ENCODE measurements at places on chromosomes 12 and 14.

GRCh38 chr12:105156260-105156659 is 48.7 kb downstream of the WASHC4 start:
- DNase-seq, result no peak

DNA sequence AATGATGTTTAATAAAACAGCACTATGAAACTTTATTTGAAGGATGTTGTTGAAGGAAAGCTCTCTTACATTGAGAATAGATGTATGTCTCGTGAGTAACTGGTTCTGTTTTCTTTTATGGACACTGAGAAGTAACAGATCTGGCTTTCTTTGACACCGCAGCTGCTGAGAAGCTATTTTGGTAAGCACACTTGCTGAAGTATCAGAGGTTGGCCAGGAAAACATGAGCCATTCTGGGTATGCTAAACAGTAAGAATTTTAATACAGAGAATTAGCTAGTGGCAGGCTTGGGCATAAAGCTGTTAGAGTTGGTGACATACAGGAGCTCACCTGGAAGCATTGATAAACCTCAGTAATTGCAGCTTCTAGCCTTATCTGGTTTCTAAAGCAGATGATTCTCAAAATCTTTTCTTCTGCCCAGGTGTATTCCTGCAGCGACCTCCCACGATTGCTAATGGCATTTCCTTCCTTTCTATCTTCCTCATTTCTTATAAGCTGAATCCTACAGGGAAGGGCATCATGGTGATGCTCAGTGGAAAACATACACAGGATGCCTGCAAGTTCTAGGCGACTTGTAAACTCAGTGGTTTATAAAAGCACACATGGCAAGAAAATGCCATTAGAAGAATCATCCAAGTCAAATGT is 291.6 kb upstream of the SLC16A7 start:
- DNase-seq, result no peak

DNA sequence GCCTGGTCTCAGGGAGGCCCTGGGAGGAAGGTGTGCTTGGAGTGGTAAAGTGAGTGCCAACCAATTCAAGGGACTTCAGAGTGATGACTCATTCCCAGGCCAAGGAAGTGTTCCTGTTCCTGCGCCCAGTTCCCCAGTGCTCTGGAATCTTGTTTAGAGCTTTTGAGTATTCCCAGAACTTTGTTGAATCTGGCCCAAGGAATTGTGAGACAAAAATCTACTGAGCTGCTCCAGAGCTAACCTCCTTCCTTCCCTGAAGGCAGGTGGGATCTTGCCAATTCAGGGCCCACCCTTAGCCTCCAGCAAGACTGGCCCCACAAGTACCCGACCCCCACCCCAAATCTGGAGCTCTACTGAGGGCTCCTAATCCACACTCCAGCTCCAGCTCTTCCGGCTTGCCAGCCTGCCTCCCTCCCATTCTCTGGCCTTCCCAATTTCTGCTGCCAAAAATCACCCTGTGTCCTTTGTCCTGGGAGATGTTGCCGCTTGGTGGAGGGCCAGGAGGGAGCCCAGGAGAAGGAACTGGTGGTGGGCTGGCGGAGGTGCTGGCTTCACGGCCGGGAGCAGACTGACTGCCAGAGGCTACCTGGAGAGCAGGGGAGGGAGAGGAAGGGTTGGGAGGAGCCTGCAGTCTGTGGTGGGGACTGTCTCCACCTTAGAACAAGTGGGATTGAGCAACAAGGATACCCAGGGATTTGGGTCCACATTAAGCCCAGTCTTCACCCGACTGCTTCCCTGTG is 2.0 kb upstream of the ATN1 start:
- DNase-seq, result peak; percentile 93

- no peak for DNase-seq
Observed at GRCh38 chr12:50728841-50729240, 35.1 kb upstream of the ATF1 start.

DNA sequence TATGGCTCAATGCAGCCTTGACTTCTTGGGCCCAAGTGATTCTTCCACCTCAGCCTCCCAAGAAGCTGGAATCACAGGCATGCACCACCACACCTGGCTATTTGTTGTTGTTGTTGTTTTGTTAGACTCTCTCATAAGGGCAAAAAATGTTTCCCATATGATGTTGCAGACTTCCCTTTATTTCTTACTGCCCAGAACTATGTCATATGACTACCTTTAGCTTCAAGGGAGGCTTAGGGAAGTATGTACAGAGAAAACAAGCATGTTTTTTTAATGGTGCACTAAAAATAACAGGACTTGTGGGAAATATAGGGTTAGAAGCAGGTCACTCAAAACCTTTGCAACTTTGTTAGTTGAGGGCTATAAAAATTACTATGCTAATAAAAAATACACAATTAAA is 4.3 kb upstream of the GPR19 start:
- DNase-seq, result no peak

- peak; percentile 73 for DNase-seq
Observed at GRCh38 chr12:129351481-129351880, 498.2 kb downstream of the GLT1D1 start.

DNA sequence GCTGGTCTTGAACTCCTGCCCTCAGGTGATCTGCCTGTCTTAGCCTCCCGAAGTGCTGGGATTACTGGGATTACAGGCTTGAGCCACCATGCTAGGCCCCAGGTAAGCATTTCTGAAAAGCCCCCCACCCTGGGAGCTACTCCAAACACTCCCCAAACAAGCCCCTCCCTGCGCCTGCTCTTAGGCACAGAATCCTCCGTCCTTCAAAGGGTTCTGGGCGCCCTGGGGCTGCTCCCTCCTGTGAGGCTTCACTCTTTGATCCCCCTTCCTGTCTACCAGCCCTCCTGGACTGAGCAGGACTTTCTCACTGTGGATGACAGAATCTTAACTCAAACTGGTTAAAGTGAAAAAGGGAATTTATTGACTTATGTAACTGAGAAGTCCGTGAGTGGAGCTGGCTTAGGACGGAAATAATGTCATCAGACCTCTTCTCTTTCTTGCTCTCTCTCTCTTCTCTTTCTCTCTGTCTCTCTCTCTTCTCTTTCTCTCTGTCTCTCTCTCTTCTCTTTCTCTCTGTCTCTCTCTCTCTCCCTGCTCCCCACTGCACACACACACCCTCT is 66.9 kb upstream of the CLMN start:
- no peak for DNase-seq

DNA sequence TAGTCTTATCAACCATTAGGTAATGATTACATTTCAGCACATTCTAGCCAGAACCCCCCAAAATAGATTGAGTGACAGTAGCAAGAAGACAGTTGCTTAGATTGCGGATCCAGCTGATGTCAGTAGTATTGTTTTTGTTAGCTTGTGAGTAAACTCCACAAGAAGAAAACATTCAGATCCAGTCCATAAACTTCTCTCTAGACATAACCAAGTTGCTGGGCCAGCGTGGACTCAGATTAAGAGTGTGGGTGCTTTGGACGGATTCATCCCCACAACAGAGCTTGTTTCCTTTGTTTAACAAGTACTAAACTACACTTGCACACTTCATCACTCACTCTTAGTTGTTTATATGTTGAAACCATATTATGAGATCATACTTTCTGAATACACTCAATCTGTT is 293.4 kb downstream of the NPAS3 start:
- DNase-seq, result no peak

DNA sequence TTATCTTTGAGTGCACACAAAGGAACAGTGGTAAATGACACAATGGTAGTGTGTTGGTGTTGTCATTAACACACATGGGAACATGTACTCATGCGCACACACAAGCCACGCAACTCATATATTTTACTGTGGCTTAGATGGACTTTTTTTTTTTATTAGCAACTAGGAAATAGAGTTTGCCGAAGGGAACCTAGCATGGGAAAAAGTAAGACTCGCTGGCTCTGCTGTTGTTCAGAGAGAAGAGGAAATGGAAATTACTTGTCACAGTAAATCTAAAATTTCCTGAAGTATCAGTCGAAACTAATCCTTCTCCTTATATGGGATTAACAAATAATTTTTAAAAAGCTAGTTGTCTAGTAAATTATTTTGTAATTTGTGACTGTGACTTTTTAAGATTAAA is 33.7 kb upstream of the IL22 start:
- no peak for DNase-seq

DNA sequence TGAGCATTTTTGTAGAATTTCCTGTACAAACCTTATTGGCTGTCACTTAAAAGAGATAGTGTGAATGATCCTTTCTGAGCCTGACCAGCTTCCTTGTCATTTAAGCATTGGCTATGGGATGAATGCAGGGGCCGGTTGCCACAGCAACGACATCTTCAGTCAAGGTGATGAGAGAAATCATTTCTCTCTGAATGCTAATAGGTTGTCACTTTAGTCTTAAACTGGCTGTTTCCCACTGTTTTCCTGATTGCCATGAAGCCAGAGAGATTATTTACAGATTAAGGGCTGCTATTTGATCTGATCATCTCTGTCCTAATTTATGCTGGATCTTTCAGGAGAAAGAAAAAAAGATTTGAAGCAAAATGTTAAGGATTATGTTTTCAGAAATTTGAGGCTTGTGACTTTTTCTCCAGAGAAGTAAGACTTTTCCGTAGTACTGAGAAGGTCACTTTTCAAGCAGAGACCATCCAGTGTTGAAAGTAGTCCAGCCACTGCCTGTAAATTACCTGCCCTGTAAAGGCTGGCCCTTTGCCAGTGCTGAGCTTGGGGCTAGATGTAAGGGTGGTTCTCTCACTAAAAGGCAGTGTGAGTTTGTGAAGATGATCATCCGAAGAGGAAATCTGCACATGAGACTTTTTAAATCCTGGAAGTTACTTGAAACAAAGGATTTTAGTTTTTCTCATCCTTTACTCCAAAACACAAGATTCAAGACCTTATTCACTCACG is 235.6 kb downstream of the DACT1 start:
- no peak for DNase-seq

DNA sequence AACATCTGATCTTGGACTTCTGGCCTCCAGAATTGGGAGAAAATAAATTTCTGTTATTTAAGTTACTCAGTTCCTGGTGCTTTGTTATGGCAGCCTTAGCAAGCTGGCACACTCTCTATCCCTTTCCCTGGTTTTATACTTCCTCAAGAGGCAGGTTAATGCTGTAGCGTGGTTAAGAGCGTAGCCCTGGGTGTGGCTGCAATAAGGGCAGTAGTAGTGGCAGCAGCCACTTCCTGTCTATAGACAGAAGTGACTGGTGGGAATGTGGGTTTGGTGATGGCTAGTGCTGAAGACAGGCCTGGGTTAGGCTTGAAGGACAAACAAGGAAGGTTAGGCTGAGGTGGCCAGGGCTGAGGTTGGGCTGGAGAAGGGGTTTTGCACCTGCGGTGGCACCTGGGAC is 3.6 kb upstream of the LGALS3 start:
- DNase-seq, result no peak

DNA sequence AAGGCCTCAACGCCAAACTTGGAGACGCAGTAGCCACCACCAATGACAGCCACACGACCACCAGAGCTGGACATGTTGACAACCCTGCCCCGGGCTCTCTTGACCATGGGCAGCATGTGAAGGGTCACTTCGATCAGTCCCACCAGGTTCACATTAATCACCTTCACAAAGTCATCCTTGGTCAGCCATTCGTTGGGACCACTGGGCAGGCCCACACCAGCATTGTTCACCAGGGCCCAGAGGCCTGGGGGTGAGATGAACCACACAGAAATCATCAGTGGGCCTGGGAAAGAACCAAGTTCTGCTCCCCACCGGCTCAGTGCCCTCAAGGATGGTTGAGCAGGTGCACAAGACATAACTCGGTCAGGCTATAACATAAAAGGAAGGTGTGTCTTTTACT is 4.0 kb downstream of the SDR9C7 start:
- no peak for DNase-seq

DNA sequence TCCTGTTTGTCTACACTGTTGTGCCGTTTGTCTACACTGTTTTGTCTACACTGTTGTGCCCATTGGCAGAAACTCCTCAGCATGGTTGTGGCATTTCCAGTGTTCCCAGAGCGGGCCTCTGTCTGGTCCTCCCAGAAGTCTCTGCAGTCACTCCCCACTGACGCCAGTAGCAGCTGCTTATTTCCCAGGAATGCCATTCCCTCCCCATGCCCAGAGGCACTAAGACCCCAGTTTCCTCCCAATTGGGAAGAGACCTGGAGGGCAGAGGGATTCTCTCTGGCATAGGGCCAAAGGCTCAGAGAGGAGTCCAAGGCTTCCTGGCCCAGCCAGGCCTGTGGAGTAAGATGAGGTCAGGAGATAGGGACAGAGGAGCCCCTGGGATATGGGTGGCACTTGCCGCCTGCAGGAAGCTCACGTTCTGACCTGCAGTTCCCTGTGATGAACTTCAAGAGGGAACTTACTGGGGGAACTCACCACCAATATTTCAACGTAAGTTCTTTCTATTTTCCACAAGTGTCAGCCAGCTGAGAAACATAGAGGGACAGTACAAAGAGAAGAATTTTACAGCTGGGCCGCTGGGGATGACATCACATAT is 69.1 kb downstream of the TNFAIP2 start:
- no peak for DNase-seq

DNA sequence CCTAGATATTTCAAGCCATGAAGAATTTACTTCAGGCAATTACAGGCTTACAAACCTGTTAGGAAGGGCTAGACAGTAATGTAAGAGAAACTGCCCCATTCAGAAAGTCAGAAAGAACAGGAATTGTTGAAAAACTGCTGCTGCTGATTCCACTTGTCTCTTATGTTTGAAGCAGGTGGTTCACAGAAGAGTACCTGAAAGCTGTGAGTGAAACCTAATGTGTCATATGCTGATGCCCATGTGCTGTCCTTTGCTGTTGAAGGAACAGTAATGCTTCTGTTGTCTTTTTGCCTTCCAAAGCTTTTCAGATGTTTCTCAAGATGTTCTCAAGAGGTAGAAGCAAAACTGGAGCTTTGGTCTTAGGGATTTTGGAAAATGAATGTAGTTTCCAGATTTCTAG is 39.0 kb downstream of the MNAT1 start:
- DNase-seq, result no peak

DNA sequence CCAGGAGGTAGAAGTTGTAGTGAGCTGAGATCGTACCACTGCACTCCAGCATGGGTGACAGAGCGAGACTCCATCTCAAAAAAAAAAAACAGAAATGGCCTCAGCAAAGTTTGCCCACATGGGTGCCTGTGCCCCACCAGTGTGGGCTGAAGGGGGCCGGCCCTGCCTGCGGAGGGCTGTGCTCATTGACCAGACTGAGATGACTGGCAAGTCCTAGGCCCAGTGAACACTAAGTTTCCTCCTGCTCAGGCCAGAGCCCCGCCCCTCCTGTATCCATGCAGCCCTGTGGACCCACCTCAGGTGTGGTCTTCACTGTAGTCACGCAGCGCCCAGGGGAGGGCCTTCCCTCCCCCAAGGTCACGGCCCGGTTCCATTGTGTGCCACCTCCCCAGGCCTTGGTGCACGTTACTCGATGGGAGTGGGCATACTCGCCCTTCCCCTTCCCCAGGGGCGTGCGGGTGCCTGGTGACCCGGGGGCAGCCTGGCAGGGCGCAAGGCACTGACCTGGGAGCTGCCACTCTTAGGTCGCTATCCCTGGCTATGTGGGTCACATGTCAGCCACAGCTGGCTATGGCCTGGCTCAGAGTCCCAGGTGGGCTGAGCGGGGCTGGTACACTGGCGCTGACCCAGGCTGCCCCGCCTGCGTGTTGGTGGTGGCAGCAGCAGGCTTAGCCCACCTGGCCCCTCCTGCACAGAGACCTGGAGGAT is 16.1 kb downstream of the INF2 start:
- no peak for DNase-seq
